Subcutaneous adipose tissue (tissue), 4 donors: ENCODE measurements at places on chromosomes 7 and 10. TPM values are rescaled to one million over a fixed set of nuclear protein-coding genes. Genes with fewer than 3 reads are reported as not detected.

The C10orf90 gene
- not detected for total RNA-seq

The SUN3 gene
- total RNA-seq: not detected

The BTBD16 gene
- total RNA-seq: not detected

The C1QL3 gene
- total RNA-seq: not detected

The CFAP70 gene
- total RNA-seq: 7.9 TPM

The RNF133 gene
- 0.85 TPM for total RNA-seq

The FAM170B gene
- total RNA-seq: not detected

The SPDYE6 gene
- total RNA-seq: not detected

The LIPM gene
- total RNA-seq: not detected

The MUC12 gene
- total RNA-seq: under 0.01 TPM

The CTAGE4 gene
- total RNA-seq: 1.3 TPM

The CD36 gene
- total RNA-seq: 3,155 TPM

The CFAP46 gene
- total RNA-seq: not detected

The FOXP2 gene
- 19.2 TPM for total RNA-seq

The GIMAP4 gene
- total RNA-seq: 63.9 TPM

The KLF6 gene
- 134 TPM for total RNA-seq

The OR2A5 gene
- total RNA-seq: not detected

The APBB1IP gene
- 14.8 TPM for total RNA-seq

The TWIST1 gene
- 52.0 TPM for total RNA-seq

The TRPV6 gene
- total RNA-seq: not detected

The KCND2 gene
- total RNA-seq: 1.5 TPM

The PLEKHS1 gene
- total RNA-seq: 0.17 TPM

The ZNF239 gene
- total RNA-seq: 2.6 TPM

The RNLS gene
- 27.7 TPM for total RNA-seq

The NUTM2B gene
- 0.51 TPM for total RNA-seq

The PDE6C gene
- not detected for total RNA-seq
